ENCODE measurements at places on chromosomes 16 and 17.

DNA sequence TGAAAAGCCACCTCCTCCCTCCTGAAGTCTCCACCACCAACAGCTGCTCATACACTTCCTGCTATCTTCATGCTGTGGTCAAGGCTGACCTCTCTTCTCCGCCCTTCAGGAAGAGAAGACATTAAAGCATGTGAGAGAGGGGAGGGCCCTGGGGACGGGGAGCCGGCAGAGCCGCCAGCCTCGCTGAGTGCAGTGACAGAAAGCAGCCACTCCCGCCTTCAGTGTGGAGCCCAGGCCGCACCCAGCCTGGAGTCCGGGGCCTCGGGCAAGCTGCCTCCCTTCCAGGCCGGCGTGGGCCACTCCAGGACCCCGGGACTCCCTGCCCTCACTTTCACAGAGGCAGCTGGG lies 94.7 kb upstream of the TNRC6C start:
- ATAC-seq, result peak; percentile 29
- H3K4me1 ChIP-seq, result peaks cover 15% of the 10 kb centered on the region
- H3K36me3 ChIP-seq, result no peaks in the 10 kb centered on the region
- peak overlapping the region; percentile 51 for H3K27ac ChIP-seq
- H3K4me3 ChIP-seq, result no peak overlapping the region

DNA sequence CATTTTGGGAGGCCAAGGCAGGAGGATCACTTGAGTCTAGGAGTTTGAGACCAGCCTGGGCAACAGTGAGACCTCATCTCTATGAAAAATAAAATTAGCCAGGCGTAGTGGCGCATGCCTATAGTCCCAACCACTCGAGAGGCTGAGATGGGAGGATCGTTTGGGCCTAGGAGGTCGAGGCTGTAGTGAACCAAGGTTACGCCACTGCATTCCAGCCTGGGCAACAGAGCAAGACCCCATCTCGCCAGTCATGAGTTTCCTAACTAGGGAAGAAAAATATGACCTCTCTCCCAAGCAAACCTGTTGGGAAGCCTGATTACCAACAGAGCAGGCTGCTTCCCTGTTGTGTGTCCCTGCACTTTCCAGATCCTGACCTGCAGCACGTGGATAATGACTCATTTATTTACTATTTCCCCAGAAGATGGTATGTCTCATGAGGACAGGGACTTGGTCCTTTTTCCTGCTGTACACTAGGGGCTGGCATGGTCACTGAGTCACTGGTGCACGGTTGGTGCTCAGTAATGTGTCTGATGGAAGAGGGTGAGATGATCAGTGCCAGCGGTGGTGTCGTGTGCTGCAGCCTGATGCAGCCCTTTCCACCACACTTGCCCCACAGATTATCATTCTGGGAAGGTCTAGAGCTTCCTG lies 30.8 kb downstream of the NMT1 start:
- peaks cover 25% of the 10 kb centered on the region for H3K4me1 ChIP-seq
- H3K27me3 ChIP-seq, result no peaks in the 10 kb centered on the region
- no peak overlapping the region for H3K4me3 ChIP-seq

- no peak for ATAC-seq
- no peak overlapping the region for H3K4me3 ChIP-seq
- H3K27me3 ChIP-seq, result peaks cover 9% of the 10 kb centered on the region
- H3K27ac ChIP-seq, result no peak overlapping the region
These were observed 8.3 kb downstream of the CCDC42 start for GRCh38 chr17:8736362-8736761.

DNA sequence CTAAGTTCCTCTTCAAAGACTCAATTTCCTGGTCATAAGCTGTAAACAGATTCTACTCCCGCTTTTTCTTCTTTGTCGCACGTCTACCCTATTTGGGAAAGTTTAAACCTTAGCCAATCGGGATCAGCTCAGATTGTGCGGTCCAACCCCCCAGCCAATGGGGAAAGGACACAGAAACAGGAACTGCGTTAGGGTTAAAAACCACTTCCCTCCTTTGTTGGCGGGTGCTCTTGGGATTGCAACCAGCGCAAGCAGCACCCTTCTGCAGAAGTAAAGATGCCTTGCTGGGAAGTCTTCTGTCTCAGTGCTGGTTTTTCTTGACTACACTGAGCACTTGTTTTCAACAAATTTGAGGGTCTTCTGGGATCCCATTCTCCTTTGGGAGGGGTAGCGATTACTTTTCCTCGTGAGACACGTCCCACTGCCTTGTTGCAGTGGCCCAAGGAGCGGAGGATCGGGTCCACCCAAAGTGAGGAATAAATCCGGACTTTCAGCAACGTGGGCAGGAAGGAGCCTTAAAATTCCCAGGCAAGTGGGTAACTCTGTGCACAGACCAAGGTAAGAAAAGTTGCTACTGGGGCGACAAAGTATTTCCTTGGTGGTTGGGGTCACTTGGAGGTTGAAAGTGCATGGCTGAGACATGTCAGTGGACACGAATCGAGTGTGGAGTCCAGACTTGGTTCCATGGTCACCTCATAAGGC lies 1.0 kb upstream of the YPEL3 start:
- peak overlapping the region; percentile 96 for H3K4me3 ChIP-seq
- no peaks in the 10 kb centered on the region for H3K27me3 ChIP-seq

GRCh38 chr16:71426069-71426879 lies 15.6 kb downstream of the TLE7 start:
- ATAC-seq, result no peak
- no peak overlapping the region for H3K4me3 ChIP-seq
- no peak overlapping the region for H3K27ac ChIP-seq
- H3K36me3 ChIP-seq, result no peaks in the 10 kb centered on the region

DNA sequence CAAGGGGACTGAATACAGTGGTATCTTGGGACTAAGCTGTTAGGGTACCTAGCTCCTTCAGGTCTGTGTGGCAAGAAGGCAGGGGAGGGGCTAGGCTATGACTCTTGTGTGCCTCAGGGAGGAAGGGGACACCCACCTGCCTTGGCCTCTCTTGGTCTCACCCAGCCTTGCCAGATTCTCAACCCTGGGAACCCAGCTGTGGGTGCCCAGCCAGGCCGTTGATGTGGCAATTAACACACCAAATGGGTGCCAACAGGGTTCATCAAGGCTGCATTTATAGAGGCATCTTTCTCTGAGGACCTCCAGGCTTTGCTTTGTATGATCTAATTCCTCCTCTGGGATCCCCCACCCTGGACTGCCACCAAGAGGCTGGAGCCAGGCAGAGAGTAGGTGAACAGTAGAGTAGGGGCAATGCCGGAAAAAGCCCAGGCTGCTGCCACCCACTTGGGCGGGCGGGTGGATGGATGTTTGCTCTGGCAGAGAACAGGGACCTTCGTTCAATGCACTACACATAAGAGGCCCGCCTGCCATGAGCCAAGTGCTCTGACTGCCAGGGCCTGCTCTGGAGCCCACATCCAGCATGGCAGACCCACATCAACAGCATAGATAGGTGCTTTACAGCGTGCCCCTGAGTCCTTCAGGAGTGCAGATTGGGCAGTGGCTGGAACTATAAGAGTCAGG lies 3.2 kb upstream of the ASB16 start:
- no peak overlapping the region for H3K27ac ChIP-seq
- no peaks in the 10 kb centered on the region for H3K36me3 ChIP-seq
- no peak for ATAC-seq
- peaks cover 7% of the 10 kb centered on the region for H3K4me1 ChIP-seq

- H3K4me1 ChIP-seq, result no peaks in the 10 kb centered on the region
- H3K27me3 ChIP-seq, result peaks cover 45% of the 10 kb centered on the region
- no peak overlapping the region for H3K4me3 ChIP-seq
These were observed 12.3 kb downstream of the LRRC3C start for GRCh38 chr17:39939588-39940419.
